ENCODE measurements at places on chromosomes 4 and X.

- DNase-seq = no peak
Observed at GRCh38 chrX:11886745-11887144, 128.7 kb downstream of the MSL3 start.

DNA sequence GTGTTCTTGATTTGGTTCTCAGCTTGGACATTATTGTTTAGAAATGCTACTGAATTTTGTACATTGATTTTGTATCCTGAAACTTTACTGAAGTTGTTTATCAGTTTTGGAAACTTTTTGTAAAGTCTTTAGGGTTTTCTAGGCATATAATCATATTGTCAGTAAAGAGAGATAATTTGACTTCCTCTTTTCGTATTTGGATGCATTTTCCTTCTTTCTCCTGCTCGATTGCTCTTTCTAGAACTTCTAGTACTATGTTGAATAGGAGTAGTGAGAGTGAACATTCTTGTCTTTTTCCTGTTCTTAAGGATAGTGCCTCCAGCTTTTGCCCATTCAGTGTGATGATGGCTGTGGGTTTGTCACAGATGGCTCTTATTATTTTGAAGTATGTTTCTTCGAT is 24.1 kb downstream of the TMPRSS11A start:
- no peak for DNase-seq

GRCh38 chr4:15690020-15690809 is 8.6 kb downstream of the FAM200B start:
- DNase-seq = no peak

DNA sequence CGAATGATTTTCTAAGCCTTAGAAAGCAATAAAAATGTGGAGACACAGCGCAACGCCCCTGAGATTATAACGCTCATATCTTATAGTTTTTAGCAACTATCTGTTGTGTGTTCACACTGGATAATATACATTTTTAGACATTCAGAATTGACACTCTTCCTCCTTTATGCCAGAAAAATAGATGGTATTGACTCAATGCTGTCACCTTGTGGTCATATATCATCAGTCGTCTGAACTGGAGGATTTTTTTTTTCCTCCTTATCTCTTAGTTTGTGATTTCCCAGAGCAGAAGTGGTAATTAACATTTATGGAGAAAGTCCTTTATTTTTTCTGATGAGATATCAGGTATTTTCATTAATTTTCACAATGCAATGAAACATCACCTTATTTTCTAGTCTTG is 759.6 kb downstream of the RAB28 start:
- no peak for DNase-seq

DNA sequence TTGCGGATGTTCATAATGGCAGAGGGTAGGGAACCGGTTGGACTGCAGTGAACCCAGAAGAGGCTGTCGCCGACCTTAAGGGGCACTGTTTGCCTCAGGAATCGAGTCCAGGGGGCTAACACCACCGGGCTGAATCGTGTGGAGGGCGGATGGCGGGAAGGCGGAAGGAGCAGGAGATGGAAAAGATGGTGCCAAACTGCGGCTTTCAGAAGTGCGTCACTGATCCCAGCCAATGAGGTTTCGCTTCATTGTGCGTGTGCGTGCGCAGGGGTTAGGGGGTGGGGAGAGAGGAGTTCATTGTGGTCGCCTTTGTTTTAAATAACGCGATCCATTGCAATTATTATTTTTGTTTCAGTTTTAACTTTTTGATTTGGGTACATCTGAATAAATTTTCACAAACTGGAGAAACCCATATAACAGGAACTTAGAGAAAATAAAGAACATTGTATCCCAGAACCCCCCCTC is at the start of gene NAA11:
Gene NAA11, minus strand, starts transcription at position 198 of the 465 bp plus-strand sequence. Its CDS starts 184 bp downstream, at position 14.
- DNase-seq = no peak

GRCh38 chr4:26010304-26010703 is 96.3 kb downstream of the SMIM20 start:
- DNase-seq = no peak

DNA sequence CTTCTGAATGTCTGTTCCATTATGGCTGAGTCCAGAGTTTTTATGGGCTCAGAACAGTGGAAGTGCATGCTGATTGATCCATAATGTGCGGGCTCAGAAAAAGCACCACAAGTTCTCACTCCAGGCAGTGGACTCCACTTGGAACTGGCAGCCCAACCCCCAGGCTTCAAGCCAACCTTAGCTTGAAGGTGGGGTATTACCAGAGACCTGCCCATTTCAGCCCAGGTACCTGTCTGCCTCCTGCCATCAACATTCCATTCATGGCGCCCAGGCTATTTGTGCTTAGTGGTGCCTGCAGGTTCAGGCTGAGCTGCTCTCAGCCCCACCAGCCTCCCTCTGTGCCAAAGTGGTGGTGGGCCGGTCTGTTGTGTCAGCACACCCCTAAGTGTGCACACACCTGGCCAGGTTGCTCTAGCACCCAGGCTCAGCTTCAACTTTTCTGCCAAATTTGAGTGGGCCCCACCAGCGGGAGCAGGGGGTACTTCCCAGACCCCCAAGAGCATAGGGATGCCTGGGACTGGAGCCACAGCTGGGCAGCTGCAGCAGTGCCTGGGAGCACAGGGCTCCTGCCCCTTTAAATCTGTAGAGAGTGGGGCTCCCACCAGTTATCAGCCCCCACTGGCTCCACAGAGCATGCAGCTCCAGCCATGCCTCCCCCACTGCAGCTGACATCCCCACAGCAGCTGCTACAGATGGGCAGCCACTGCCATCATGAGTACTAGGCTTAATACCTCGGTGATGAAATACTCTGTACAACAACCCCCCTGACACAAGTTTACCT is 1025.3 kb downstream of the PCDH19 start:
- no peak for DNase-seq

- DNase-seq = no peak
Observed at GRCh38 chr4:120007191-120007871, 59.3 kb downstream of the MAD2L1 start.

DNA sequence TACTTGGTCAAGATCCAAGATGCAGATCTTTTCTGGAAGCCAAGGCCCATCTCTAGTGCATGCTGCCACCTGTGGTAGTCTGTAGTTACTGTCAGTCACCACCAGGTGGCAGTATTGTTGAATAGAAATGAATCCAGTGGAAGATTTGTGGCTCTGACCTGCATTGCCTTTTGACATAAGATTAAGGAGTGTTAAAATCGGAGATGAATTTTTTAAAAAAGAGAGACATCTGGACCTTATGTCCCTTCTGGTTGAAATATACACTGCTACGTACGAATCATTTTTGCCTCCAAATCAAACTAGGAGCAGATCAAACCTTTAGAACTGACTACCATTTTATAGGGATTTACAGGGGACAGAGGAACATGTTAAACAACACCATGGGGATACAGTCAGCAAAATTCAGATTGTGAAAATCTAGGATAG is 46.9 kb upstream of the RHOH start:
- peak; percentile 88 for DNase-seq

GRCh38 chrX:1185561-1185960 is 26.9 kb downstream of the CRLF2 start:
- no peak for DNase-seq

All from CD4-positive, alpha-beta T cell treated with Interleukin-12 subunit alpha and Interleukin-12 subunit beta, for 1 hour (primary cell).